ENCODE measurements at places on chromosomes 7 and 10.

- DNase-seq: no peak
These were observed 41.1 kb upstream of the INPP5A start for GRCh38 chr10:132496360-132497062.

DNA sequence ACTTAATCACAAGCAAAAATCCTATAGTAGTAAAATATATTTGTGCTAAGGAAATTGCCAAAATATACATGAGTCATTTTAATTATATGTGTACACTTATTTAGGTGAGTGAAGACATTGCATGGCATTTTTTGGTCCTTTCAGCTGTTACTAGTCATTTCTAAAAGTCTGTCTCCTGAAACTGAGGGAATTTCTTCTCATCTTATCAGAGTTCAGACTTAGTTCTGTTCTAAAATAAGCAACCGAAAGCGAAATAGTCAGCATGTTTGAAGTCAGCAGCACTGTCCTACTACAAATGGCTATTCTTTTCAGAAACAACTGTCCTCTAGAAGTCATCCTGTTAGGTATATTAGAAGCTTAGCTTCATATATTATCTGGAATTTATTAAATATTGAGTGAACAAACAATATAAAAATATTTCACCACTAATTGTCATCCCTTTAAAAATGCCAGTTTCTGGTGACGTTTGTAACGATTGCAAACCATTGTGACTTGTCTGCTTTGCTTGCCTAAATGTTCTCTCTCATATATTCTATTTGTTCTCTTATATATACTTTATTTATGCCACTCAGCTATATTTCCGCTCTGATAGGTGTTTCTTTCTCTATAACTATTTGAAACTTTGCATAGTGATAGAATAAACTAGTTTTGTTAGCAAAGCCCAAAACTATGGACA lies 227.4 kb upstream of the KAT6B start:
- DNase-seq: no peak

DNA sequence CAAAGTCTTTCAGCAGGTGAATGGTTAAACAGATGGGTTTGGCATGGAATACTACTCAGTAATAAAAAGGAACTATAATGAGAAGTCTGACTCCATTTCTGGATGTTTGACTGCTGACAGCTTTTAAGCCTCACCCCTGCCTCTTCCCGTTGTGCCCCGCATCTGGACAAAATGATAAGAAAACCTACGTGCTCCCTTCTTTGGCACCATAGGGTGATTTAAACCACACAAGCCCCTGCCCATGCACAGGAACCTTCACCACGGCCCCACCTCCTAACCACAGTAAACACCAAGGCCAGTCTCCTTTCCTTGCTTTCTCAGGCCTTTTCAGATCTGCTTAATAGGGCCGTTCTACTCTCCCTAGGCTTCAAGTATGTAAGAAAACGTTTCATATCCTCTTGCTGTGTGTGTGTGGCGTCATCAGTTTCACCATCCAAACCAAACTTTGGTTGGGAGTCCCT lies 47.1 kb upstream of the UBN2 start:
- DNase-seq: no peak

DNA sequence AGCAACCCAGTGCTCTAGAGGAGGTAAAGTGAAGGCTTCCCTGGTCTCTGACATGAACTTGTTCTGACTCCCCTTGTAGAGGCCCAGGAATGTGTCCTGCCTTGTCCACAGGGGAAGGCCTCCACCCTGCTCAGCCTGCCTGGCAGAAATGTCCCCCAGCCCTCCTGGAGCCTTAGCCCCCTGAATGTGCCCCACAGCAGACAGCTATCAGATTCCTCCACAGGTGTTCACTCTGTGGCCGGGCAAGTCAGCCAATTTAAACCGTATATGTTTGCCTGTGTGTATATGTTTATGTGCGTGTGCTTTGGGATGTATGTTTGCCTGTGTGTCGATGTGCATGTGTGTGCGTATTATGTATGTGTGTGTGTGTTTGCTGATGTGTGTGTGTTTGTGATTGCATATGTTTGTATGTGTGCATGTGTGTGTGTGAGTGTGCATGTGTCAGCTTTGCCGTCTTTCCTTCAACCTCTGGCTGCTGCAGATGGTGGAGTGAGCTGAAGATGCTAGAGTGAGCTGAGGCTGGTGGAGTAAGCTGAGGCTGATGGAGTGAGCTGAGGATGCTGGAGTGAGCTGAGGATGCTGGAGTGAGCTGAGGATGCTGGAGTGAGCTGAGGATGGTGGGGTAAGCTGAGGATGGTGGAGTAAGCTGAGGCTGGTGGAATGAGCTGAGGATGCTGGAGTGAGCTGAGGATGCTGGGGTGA lies 68.9 kb upstream of the ANTXRL start:
- no peak for DNase-seq

DNA sequence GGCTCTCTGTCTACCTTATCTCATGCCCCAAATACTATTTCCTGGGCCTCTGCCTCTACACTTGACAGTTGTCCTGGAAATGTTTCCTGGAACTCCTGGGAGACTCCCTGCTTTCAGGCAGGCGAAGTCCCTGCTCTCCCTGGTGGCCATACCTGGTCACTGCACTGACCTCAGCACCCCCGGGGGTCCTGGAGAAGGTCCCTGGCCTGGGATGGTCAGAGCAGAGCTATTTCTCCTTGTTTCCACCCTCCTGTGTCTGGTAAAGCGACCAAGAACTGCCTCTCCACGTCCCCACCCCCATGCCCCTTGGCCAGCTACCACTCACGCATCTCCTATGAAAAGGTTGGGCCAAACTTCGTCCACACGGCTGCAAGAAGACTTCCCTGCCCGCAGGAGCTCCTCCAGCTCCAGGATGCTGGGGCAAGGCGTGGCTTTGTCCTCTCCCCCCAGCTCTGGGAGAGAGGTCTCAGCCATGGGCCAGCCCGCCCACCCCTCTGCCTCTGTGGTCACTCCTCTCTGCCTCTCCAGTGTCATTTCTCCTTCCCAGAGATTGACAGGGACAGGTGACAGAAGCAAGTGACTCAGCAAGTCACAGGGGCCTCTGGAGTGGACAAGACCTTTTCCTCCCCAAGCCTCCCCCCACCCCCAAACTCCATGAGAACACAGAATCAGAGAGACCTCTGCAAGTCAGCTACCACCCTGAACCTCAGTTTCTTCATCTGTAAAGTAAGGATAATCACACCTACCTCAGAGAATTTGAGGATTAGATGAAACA lies 2.6 kb upstream of the SAMD8 start:
- no peak for DNase-seq

- no peak for DNase-seq
These were observed 75.0 kb upstream of the JCAD start for GRCh38 chr10:30134171-30134945.

- DNase-seq: no peak
These were observed 324.6 kb downstream of the ATRNL1 start for GRCh38 chr10:115417585-115418265.

GRCh38 chr10:4136121-4136520 lies 351.1 kb upstream of the KLF6 start:
- no peak for DNase-seq

- DNase-seq: no peak
These were observed 85.9 kb upstream of the KMT2C start for GRCh38 chr7:152521420-152522337.

- no peak for DNase-seq
These were observed 57.8 kb upstream of the PCGF5 start for GRCh38 chr10:91162495-91163268.

GRCh38 chr7:138579136-138579535 lies 119.1 kb downstream of the TRIM24 start:
- DNase-seq: no peak

Data from HS-27A (cell line).